ENCODE measurements at places on chromosomes 5 and 9. TPM values are rescaled to one million over a fixed set of nuclear protein-coding genes. Genes with fewer than 3 reads are reported as not detected.
A peak's percentile ranks its signal among the peaks of the same experiment; 100 is the strongest.

FBP2 gene
- total RNA-seq = not detected

GPR150 gene
- total RNA-seq = 0.49 TPM

PCDHA1 gene
- total RNA-seq = not detected

ARHGEF28 gene
- total RNA-seq = 22.3 TPM

PAIP2 gene
- total RNA-seq = 70.0 TPM

AGTPBP1 gene
- 51.7 TPM for total RNA-seq

PGM5 gene
- total RNA-seq = 25.0 TPM

SLC36A3 gene
- not detected for total RNA-seq

DNA sequence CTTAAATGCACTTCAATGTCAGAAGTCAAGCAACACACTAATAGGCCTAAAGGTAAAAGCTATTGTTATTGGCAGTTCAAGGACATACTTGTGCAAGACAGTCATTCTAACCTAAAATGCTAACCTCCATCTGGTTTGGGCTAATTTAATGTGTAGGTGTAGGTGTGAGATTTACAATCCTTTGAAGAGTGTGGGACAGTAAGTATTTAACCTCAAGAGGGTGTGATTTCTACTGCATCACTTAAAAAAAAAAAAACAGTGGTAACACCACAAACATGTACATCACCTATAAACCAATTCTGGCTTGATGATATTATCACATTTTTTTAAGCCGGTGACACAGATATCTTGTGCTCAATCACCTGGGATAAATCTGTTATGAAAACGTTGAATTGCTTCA is 127.5 kb upstream of the MEF2C start:
- H3K27me3 ChIP-seq = no peaks in the 10 kb centered on the region
- DNase-seq = no peak
- H3K4me3 ChIP-seq = no peak overlapping the region
- no peaks in the 10 kb centered on the region for H3K36me3 ChIP-seq
- H3K27ac ChIP-seq = no peak overlapping the region

GRCh38 chr9:109816490-109816889 is 36.5 kb downstream of the PALM2AKAP2 start:
- H3K4me3 ChIP-seq = no peak overlapping the region
- DNase-seq = no peak
- H3K27ac ChIP-seq = no peak overlapping the region

- no peaks in the 10 kb centered on the region for H3K27me3 ChIP-seq
- no peaks in the 10 kb centered on the region for H3K36me3 ChIP-seq
Observed at GRCh38 chr5:54176066-54176830, 134.1 kb downstream of the ARL15 start.

DNA sequence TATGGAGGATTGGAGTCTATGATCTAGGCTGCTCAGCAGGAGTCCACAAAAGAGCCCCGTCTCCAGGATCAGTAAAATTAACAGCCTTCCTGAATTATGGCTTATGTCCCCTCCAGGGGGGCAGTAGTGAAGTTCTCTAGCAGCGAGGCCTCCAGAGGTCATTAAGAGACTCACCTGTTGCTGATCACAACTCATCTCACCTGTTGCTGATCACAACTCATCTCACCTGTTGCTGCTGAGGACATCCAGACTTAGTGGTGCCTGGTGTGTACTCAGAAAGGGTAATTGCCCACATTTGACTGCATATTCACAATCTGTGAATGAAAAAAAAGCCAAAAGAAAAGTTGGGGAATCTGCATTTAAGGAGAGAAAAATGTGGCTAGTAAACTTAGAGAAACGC is 129.5 kb downstream of the SMARCA2 start:
- no peak overlapping the region for H3K4me3 ChIP-seq
- no peaks in the 10 kb centered on the region for H3K27me3 ChIP-seq
- no peak for DNase-seq
- H3K4me1 ChIP-seq = no peaks in the 10 kb centered on the region
- no peaks in the 10 kb centered on the region for H3K36me3 ChIP-seq
- H3K27ac ChIP-seq = no peak overlapping the region

DNA sequence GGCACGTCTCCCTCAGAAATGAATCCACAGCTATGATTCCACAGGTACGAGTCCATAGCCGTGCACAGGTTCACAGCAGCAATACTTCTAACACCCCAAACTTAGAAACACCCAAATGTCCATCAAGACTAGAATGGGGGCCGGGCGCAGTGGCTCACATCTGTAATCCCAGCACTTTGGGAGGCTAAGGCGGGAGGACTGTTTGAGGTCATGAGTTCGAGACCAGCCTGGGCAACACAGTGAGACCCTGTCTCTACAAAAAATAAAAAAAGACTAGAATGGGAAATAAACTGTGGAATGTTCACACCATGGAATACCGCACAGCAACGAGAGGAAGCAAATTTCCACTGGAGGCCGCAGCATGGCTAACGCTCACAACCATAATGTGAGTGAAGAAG is 4.3 kb upstream of the DOLPP1 start:
- peaks cover 7% of the 10 kb centered on the region for H3K4me1 ChIP-seq
- H3K4me3 ChIP-seq = no peak overlapping the region
- H3K36me3 ChIP-seq = no peaks in the 10 kb centered on the region
- no peak for DNase-seq
- no peak overlapping the region for H3K27ac ChIP-seq
- H3K27me3 ChIP-seq = no peaks in the 10 kb centered on the region

- DNase-seq = no peak
- H3K4me3 ChIP-seq = no peak overlapping the region
- no peaks in the 10 kb centered on the region for H3K4me1 ChIP-seq
- no peaks in the 10 kb centered on the region for H3K36me3 ChIP-seq
Observed at GRCh38 chr5:84036842-84037241, 316.2 kb upstream of the HAPLN1 start.

DNA sequence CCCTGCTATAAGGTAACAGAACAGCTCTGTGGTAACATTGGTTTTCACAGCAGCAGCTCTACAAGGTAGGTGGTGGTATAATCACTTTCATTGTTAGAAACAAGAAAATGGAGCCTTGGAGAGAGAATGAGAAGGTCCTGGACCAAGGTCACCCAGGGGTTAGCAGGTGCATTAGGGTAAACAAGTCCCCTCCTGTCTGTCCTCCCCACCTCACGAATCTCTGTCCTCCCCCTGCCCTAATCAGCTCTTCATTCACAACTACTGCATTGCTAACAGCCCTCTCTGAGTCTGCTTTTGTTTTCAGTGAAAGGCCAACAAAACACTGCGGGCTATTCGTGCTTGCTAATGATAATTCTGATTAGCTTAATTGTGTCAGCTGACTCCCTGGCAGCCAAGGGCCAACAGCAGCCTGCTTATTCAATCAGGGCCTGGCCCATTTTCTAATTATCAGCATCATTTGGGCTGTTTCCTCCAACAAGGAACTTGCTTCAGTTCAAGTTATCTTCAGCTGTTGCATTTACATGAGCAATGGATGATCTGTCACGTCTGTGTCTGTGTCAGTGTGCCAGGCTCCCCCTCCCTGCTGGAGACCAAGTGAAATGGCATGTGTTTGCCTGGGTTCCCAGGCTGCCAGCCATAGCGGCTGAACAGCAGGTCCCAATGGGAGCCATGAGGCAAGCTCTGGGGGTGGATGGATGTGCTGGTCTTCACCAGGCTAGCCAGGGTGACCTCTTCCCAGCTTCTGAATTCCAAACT is 56.7 kb upstream of the EQTN start:
- H3K27ac ChIP-seq = peak overlapping the region; percentile 21
- no peaks in the 10 kb centered on the region for H3K27me3 ChIP-seq
- no peaks in the 10 kb centered on the region for H3K36me3 ChIP-seq

GRCh38 chr5:103490030-103490739 is 72.4 kb downstream of the NUDT12 start:
- no peak overlapping the region for H3K27ac ChIP-seq
- no peaks in the 10 kb centered on the region for H3K36me3 ChIP-seq
- no peak overlapping the region for H3K4me3 ChIP-seq
- no peaks in the 10 kb centered on the region for H3K4me1 ChIP-seq
- DNase-seq = no peak

DNA sequence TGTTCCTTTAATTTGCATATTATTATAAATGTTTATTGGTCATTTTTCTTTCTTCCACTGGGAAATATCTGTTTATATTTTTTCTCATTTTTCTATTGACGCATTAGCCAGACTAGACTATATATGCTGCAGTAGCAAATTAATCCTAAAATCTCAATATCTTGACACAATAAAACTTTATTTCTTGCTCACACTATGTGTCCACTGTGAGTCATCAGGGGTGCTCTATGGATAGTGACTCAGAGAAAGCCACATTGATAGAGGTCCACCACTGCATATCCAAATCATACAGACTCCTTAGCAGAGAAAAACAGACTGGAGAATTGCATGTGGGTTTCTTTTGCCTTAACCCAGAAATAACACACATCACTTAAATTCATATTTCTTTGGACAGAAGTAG is 20.8 kb downstream of the OR1L3 start:
- no peak overlapping the region for H3K27ac ChIP-seq
- H3K4me1 ChIP-seq = no peaks in the 10 kb centered on the region
- no peaks in the 10 kb centered on the region for H3K36me3 ChIP-seq

DNA sequence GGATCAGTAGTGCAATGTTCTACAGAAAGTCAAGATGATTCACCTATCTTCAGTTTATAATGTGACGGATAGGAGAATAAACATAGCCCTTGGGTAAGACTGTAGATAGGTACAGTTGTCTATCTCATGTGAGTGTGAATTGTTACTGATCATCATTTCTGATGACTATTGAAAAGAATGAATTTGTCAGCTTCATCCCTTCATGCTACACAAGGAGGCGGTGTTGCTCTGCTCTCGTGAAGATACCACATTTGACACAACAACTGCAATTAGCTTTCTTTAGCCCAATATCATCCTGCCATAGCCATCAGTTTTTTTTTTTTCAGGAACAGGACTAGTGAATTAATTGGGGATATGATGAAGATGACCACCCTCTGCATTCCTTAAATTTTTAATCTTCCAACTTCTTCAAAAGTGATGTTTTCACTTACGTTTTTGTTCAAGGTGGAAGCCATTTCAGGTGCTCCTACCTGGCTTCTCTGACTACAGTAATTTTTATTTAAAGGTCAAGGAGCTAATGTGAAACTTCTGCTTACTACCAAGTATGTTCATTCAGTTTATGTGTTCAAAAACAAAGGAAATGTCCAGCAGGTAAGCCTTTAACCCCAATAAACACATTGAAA is 152.9 kb upstream of the MOCS2 start:
- no peaks in the 10 kb centered on the region for H3K36me3 ChIP-seq
- no peaks in the 10 kb centered on the region for H3K4me1 ChIP-seq
- DNase-seq = no peak
- no peak overlapping the region for H3K4me3 ChIP-seq
- H3K27me3 ChIP-seq = no peaks in the 10 kb centered on the region
- no peak overlapping the region for H3K27ac ChIP-seq

DNA sequence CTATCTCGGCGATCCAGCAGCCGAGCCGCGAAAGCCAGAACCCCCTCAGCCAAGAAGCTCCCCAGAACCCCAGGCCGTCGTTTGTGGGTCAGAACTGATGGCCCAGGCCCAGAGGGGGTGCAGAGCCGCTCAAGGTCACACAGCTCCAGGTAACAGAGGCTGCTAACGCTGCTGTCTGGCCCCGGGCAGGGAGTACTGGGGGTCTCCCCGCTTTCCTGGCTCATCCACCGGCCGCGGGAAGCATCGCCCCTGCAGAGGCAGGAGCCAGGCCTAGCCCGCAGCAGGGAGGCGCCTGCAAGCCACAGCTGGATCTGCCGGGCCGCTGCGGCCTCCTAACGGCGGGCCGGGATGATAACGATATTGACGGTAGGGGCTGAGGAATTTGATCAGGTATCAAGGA is 39.4 kb upstream of the CTSV start:
- H3K4me1 ChIP-seq = no peaks in the 10 kb centered on the region
- no peak overlapping the region for H3K4me3 ChIP-seq
- H3K27me3 ChIP-seq = peaks cover 32% of the 10 kb centered on the region

DNA sequence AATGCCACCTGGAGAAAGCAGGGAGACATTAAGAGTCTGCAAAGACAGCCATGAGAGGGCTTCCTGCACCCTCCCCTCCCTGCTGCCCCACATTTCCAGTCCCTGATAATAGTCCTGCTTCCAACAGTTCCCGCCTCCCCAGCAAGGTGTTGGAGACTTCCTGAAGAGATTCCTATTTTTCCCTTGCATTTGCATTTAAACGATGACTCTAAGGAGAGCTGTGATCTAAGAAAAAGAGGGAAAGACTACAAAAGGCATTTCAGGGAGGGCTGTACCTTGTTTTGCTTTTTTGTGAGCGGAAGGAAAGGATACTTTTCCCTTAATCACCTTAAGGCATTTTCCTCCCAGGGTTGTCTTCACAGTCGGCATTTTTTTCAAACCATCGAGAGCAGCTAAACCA is 62.1 kb downstream of the GAS1 start:
- H3K27ac ChIP-seq = no peak overlapping the region
- H3K27me3 ChIP-seq = peaks cover under 1% of the 10 kb centered on the region
- H3K4me3 ChIP-seq = no peak overlapping the region
- no peak for DNase-seq

DNA sequence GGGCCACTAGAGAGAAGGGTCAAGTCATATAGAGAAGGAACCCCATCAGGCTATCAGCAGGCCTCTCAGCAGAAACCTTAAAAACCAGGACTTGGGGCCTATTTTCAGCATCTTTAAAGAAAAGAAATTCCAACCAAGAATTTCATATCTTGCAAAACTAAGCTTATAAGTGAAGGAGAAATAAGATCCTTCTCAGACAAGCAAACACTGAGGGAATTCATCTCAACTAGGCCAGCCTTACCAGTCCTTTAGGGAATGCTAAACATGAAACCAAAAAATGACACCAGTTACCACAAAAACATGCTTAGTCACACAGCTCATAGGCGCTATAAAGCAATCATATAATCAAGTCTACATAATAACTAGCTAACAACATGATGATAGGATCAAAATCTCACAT is 407.1 kb downstream of the LRRC70 start:
- H3K27ac ChIP-seq = no peak overlapping the region
- H3K27me3 ChIP-seq = no peaks in the 10 kb centered on the region

- DNase-seq = peak; percentile 20
- peaks cover 5% of the 10 kb centered on the region for H3K36me3 ChIP-seq
- peaks cover 11% of the 10 kb centered on the region for H3K4me1 ChIP-seq
- H3K4me3 ChIP-seq = no peak overlapping the region
Observed at GRCh38 chr5:172669386-172670004, 28.4 kb downstream of the NEURL1B start.

- H3K4me3 ChIP-seq = no peak overlapping the region
- H3K36me3 ChIP-seq = no peaks in the 10 kb centered on the region
- peak overlapping the region; percentile 86 for H3K27ac ChIP-seq
- no peaks in the 10 kb centered on the region for H3K27me3 ChIP-seq
- peaks cover 43% of the 10 kb centered on the region for H3K4me1 ChIP-seq
- DNase-seq = no peak
Observed at GRCh38 chr5:72451741-72452505, 55.3 kb downstream of the ZNF366 start.

DNA sequence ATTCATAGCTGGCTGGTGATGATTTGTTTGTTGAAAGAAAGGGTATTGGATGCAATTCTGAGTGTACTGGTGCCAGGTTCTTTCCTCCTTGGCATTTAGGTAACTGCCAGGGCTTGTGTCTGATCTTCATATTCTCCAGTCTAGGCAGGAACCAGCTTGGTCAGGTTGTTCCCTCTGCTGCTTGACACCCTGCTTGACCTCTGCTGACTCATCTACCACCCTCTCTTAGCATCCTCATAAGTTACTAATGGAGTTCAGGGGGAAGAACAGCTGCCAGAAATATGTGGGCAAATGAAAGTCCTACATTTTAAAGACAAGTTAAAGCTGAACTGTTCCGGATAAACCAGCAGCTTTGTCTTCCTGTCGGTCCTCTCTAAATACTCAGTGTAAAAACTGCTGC is 116.1 kb upstream of the TNC start:
- H3K4me1 ChIP-seq = no peaks in the 10 kb centered on the region
- no peak overlapping the region for H3K27ac ChIP-seq
- no peaks in the 10 kb centered on the region for H3K27me3 ChIP-seq
- H3K4me3 ChIP-seq = no peak overlapping the region
- H3K36me3 ChIP-seq = no peaks in the 10 kb centered on the region

All from upper lobe of right lung (tissue), 1 donor.